ENCODE measurements at places on chromosomes 6 and 20.

GRCh38 chr6:137414599-137414998 is 79.6 kb downstream of the OLIG3 start:
- DNase-seq, result no peak

- no peak for DNase-seq
Measured at GRCh38 chr6:112268654-112269053, 14.3 kb upstream of the LAMA4 start.

GRCh38 chr20:53539516-53539915 is 54.1 kb downstream of the ZNF217 start:
- no peak for DNase-seq

- no peak for DNase-seq
Measured at GRCh38 chr20:4341804-4342485, 326.6 kb upstream of the RNF24 start.

DNA sequence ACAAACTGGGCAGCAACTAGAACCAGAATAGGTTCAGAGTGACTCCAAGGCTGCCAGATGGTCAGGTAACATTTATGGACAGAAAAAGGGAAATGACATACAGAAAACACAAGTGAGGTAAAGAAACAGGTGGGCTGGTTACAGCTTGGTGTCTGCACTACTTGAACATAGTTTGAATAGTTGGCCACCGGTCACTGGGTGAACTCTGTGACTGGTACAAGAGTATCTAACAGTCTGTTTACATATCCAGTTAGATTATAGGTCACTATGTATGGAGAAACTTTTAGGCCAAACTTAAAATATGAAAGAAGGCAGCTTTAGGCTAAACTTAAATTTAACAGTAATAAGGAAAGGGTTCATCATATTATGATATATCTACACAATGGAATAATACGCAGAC is 32.9 kb downstream of the LCA5 start:
- DNase-seq, result no peak

DNA sequence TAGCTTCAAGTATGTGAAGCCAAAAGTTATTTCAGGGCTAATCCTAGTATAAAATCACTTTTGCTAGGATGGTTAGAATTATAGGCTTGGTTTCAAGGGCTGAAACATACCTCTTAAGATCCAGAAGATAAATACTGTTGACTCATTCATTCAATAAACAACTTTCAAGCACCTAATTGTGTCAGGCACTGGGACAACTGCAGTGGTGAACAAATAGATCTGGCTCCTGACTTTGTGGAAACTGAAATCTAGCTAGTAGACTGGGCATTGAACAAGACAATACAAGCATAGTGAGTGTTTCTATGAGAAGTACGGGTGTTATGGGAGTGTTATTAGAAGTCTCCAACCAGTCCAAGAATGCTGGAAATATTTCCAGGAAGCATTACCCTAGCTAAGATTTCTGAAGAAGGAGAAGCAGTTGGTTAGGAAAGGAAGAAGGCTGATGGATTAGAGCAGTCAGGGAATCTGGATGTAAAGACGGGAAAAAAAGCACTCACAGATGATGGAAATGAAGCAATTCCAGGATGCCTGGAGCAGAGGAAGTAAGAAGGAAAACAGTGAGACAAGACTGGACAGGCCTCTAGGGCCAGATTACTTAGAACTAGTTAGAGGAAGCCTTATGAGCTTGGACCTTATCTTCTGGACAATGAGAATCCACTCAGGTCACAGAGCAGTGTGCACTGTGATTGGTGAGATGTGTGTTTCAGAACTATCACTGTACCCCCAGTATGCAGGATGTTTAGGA is 132.6 kb upstream of the RAB32 start:
- no peak for DNase-seq

DNA sequence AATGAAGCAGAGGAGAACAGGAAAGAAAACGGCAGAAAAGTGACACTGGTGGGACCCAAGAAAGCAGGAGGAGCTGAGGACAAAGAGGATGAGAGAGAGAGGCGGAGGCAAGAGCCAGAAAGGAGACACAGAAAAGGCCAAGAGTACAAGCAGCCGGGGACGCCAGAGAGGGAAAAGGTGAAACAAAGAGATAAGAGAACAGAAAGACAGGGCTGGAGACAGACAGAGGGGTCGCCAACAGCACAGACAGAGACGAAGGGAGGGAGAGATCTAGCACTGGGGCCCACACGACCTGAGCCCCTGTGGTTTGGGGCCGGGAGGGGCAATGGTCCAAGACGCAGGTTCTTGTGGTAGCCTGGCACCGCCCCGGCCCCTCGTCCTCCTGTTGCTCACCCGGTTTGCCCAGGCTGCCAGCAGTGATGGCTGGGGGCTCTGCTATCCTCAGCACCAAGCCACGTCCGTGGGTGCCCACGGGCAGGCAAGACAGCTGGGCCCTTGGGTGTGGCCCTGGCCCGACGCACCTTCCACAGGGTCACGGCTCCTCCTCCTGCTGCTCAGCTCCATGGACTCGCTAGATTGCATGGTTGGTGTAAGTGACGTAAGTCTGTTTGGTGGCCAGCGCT is 123.5 kb downstream of the GRM4 start:
- DNase-seq, result no peak

DNA sequence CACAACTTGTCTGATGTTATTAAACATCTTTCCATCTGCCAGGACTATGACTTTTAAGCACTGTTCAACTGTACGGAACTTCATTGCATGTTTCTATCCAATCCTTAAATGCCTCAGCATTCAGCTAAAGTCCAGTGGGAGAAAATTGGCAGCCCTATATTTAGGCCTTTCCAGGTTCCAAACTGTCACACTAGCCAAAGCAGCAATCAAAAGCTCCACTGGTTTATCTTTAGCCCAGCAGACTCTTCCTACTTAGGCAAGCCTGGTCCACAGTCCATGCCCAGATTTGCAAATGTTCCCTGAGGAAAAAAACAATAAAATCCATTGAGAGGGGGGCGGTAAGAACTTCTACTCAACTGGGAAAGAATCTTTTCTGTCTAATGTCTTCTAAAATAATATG is 349.1 kb upstream of the GJE1 start:
- no peak for DNase-seq

- peak; percentile 67 for DNase-seq
Measured at GRCh38 chr6:140051521-140052512, 677.4 kb upstream of the CITED2 start.

DNA sequence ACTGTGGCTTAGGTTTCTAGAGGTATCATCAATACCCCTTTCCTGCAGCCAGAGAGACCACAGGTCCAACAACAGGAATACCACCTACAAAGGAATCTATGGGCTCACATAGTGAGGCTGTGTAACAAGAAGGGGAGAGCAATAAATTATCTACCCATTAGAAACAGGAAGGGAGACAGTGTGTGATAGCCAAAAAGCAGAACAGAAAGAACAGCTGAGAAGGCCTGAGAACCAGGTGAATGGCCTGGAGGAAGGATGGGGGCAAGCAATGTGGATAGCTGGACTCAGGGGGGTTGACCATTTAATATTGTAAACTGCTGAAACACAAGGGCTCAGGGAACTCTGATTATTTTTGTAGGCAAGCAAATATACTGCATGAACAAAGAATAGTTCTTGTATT is 628.2 kb downstream of the COL12A1 start:
- no peak for DNase-seq

DNA sequence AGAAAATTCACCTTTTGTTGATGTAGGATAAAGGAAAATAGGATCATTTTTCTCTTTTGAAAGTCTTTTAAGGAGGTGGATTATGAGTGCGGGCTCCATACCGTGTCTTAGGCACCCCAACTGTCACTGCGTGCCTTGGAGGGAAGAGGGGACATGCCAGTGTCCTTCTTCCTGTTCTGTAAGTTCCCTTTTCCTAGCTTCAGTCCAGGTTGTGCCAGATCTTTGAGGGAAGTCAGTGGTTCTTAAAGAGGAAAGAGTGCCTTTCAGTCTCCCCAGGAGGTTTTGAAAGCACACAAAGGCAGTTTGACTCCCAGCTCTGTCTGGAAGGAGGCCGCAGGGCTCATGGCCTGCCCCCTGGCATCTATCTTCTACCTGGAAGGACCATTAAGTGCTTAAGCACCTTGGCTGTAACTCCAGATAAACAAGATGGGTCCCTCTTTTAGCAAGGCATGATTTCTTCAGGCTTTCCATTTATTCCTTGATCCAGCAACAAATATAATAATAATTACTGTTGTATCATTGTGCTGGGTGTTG is 13.0 kb downstream of the EFCAB8 start:
- DNase-seq, result no peak

DNA sequence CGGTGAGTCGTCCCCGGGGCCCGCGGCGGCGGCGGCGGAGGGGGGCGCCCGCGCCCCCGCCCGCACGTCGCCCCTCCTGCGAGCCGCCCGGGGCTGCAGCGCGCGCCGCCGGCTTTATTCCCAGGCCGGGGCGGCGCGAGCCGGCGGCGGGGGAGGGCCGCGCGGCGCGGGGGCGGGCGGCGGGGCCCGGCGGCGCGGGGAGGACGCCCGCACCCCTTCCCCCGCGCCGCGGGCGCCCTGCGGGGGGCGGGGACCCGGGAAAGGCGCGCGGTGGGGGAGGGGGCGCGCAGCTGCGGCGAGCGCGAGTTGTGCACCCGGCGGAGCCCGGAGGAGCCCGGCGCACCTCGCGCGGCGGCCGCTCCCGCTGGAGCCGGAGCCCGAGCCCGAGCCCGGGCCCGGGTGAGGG is 646 bp downstream of the HMGA1 start:
- DNase-seq, result peak; percentile 11

- no peak for DNase-seq
Measured at GRCh38 chr20:62507323-62507722, 31.5 kb upstream of the GATA5 start.

DNA sequence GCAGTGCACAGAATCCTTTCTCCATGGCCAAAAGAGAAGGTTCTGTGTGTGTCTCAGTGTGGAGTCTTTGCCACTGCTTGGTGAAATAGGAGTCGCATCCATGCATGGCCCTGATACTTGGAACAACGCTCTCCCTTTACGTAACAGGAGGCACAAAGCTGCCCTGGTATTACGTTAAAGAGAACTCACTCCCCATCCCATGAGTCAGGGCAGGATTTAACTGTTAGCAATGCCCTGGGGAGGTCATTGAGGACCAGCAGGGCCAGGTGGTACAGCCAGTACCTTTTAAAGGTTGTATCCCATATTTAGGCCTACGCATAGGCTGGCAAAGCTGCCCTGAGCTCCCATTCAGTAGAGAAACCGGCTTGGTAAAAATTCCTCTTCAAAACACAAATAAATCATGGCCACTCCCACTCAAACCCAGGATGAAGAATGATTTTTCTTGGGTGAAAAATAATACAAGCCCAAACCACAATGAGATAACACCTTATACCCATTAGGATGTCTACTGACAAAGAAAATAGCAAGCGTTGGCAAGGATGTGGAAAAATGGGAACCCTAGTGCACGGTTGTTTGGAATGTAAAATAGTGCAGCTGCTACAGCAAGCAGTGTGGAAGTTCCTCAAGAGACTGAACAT is 37.1 kb downstream of the MYLK4 start:
- DNase-seq, result no peak

DNA sequence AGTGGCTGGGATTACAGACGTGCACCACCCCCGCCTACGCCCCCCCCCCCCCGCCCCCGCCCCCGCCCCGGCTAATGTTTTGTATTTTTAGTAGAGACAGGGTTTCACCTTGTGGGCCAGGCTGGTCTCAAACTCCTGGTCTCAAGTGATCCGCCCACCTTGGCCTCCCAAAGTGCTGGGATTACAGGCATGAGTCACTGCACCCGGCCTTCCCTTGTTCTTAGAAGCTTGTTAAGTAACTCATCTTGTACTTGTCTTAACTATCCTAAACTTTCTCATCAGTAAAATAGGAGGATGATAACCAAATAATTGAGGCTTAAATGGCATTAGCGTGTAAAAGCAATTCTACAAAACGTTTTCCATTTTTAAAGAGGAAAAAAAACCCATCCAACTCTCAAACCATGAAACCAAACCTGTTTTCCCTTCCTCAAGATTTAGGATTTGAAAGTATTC is 4.2 kb downstream of the CDYL start:
- no peak for DNase-seq

DNA sequence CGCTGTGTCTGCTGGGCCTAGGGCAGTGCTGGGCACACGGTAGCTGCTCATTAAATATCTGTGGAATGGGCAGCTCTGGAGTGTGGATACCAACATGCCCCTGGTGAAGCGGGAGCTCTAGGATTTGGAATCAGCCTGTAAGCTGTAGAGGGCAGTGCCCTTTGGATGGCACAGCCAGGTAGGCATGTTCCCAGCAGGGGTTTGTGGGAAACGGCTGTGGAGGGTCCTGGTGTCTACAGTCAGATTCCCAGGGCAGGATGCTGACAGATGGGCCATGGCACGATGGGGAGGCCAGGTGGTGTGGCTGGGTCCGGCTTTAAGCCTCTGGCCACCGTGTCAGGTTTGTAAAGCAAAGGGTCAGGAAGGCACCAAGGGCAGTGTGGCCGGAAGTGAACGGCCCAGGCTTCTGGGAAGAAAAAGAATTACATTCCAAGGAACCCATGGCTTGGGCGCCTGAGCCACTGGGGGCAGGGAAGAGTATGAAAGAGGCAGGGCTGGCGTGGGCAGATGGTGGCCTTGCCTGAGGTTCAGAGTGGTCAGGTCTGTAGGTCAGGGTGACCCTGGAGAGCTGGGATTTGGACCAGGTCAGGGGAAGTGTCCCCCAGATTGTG is 44.8 kb downstream of the UBE2V1 start:
- DNase-seq, result no peak

- no peak for DNase-seq
Measured at GRCh38 chr6:3280091-3280490, 21.3 kb downstream of the PSMG4 start.

DNA sequence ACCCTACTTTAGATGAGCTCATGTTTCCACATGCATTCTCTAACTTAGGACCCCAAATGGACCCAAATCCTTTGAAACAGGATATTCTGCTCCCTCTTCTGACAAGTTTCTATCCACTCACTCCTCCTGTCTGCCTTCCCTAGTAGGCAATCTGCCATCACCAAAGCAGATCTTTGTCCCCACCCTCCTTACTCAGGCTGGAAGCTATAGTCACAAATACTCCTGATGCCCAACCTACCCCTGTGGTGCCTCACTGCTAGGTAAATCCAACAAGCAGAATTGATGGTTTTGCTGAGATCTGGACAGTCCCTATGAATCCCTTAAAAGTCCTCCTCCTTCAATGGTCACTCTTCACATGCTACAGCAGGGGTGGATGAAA is 21.7 kb downstream of the ELOVL5 start:
- DNase-seq, result no peak

GRCh38 chr6:143817621-143818020 is 25.5 kb upstream of the LTV1 start:
- DNase-seq, result no peak

DNA sequence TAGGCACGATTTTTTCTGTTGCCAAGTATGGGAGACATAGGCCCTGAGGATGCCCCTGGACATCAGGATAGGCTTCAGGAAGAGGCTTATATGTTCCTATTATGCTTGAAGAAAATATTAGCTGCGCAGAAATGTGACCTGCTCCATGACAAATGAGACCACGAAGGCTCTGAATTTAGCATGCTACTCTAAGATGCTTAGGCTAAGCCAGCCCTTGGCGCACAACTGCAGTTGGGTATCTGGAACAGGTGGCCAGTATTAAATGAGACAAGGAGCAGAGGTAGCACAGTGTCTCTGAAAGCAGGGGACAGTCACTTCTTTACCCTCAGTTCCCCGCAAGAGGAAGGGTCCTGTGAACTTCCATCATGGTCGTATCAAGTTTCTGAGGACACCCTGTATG is 90.0 kb downstream of the RREB1 start:
- DNase-seq, result no peak
